ENCODE measurements at places on chromosomes 1 and 21. TPM values are rescaled to one million over a fixed set of nuclear protein-coding genes. Genes with fewer than 3 reads are reported as not detected.

GRCh38 chr1:48966583-48966982 is 189.9 kb upstream of the BEND5 start:
- no peak for DNase-seq

DNA sequence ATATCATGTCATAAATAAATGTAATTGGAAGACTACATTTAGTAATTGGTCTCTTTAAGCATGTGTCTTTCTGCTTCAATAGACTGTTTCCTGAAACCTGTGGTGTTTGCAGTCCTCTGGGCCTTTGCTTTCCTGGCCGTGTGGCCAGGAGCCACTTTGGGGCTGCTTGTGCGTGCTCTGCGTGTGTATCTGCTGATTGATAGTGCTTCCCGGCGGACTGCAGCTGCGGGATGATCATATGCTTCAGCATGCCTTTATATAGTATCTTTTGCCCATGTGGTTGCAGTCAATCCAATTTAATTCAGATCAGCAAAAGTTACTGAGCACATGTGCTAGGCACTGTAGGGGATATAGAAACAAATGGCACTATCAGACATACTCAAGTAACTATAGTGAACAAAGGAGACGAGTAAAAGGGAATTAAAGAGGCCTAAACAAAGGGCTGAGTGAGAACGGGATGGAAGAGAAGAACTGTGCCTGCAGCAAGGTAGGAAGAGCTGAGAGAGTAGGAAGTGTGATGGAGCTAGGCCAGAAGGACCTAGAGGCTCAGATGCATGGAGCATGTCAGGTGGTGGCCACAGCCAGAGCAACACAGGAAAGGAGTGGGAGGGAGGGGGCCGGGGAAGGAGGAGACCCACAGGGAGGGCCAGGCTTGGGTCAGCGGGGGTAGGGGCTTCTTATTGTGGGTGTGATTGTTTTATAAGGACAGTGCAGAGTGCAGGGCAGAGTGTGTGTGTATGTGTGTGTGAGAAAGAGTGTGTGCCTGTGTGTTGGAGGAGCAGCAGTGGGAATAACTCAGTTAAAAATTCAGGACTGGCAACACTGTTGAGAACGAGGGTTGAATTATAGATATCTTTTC is 27.2 kb upstream of the TTF2 start:
- no peak for DNase-seq

Gene KLHDC9
- not detected for total RNA-seq

Gene MYOM3
- not detected for total RNA-seq

Gene CD2
- 192 TPM for total RNA-seq

All from CD4-positive, CD25-positive, alpha-beta regulatory T cell (primary cell).